ENCODE measurements at places on chromosomes 4 and X.
A peak's percentile ranks its signal among the peaks of the same experiment; 100 is the strongest.

- no peak for DNase-seq
Observed at GRCh38 chr4:83767067-83767466, 231.2 kb downstream of the GPAT3 start.

DNA sequence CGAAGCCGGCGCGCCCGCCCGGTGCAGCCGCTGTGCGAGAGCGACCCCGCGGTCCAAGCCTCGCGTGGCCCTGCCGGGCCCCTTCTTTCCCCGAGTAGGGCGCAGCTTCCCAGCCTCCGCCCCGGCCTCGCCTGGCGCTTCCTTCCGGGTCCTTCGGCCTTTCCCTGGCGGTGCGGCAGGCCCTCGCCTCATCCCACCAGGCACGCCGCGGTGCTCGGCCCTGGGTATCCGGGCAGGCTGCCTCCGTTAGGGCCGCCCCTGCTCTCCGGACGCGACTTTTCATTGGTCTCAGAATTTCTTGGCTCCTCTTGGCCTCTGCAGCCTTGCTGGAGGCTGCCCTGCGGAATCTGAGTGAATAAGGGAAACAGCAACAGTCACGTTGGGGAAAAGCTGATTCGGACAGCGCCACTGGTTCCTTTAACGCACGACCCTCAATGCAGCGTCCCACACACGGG, 429 bp downstream of the UVSSA start:
- peak; percentile 52 for DNase-seq

DNA sequence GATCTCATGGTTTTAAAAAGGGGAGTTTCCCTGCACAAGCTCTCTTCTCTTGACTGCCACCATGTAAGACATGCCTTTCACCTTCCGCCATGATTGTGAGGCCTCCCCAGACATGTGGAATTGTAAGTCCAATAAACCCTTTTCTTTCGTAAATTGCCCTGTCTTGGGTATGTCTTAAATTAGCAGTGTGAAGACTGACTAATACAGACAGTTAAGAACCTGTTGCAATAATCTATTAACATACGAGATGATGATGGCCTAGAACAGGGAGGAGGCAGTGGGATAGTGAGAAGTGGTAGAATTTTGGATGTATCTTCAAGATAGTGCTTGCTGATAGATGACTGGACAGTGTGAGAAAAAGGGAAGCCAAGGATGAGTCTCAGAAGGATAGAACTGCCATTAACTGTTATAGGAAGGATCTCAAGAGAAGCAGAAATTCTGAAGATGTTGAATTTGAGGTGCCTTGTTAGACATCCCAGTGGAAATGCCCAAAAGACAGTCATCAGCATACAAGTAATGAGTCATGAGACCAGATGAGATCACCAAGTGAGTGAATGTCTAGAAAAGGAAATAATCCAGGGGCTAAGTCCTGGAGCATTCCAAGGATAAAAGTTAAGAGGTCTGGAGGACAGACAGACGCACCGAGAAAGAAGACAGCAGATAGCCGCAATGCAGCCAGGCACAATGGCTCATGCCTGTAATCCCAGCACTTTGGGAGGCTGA, 38.8 kb upstream of the UGDH start:
- DNase-seq = no peak

GRCh38 chrX:41862562-41863184, 60.7 kb downstream of the CASK start:
- DNase-seq = no peak

GRCh38 chr4:168919706-168920324, 90.2 kb downstream of the CBR4 start:
- no peak for DNase-seq

- no peak for DNase-seq
Observed at GRCh38 chr4:112492321-112492720, 23.7 kb downstream of the NEUROG2 start.

GRCh38 chrX:17580539-17581152, 156.6 kb upstream of the SCML1 start:
- no peak for DNase-seq

DNA sequence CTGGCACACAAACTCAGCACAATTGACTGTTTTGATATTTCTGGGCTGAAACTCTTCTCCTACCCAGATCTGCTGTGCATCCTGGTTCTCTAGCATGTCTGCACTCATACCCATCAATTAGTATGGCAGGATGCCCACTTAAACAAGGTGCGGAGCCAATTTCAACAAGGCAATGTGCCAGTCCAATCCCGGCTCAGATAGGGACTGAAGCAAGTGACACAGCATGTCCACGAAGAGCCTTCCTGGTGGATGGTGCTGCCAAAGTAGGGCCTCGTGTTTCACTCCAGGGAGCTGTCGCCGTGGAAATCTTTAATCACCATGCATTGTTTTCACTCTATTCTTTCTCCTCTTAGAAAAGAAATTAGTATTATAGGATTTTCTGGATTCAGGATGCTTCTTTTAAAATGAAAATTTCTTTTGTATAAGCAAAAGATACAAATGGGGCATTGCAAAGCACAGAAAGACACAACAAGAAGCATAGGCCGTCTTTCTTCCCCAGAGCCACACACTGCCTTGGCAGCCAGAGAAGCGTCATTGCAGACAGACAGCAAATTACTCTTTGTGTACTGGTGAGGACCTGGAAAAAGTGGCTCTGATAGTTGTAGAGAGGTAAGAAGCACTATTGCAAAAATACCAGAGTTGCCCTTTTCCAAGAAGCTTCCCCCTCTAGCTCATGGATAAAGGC, 40.6 kb upstream of the LSM6 start:
- DNase-seq = no peak

- DNase-seq = no peak
Observed at GRCh38 chr4:74674750-74675149, 119.6 kb downstream of the BTC start.

GRCh38 chrX:82813671-82814078, 694.4 kb upstream of the POU3F4 start:
- no peak for DNase-seq

DNA sequence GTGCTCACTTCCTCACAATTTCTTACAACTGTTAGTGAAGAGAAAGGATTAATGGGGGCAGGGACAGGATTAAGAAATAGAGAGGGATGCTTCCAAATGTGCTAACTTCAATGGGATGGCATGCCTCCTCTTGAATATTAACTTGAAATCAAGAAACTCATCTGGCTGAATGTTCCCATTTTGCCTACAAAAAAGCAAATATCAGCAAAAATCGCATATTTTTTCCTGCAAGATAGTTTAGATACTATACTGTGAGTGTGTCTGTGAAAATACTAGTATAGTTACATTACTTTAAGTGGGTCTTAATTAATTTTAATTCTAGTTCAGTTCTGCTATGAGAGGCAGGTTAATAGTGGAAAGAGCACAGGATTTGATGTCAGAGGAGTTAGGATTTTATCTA, 4.9 kb downstream of the PAICS start:
- DNase-seq = no peak

DNA sequence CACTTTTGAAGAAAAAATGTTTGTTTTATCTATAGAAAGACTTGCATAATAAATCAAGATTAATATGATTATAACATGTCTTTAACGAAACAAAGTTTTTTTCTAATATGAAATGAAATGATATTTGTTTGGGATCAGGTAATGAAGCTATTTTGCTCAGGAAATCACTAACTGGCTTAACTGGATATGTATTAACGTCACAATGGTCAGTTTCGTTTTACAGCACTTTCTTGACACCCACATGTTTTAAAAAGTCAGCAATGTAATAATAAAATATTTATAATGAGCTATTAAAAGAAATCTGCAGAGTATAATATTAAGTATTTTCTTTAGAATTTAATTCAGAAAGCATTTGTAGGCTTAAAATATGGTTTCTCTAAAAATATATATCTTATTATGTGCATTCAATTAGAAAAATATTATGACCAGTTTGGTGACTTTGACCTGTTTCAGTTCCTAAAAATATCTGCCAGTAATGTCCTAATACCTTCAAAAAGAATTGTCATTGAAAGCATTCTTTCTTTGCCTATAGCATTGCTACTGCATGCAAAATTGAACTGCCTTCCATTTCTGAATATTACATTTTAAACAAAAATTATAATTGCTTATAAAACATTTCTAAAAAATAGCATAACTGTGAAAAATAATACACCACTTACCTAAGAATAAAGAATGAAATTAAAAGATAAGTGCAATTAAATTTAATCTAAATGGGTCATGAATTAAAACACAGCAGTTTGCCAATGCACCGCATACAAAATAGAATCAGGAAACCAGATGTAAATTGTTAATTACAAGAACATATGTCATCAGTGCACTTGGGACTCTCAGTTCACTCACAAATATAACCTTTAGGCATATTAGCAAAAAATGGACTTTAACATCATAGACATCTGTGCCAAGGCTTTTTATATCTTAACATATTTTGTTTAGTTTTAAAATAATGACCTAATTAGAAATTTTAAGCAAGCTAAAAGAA, 31.6 kb downstream of the TIGD2 start:
- no peak for DNase-seq

DNA sequence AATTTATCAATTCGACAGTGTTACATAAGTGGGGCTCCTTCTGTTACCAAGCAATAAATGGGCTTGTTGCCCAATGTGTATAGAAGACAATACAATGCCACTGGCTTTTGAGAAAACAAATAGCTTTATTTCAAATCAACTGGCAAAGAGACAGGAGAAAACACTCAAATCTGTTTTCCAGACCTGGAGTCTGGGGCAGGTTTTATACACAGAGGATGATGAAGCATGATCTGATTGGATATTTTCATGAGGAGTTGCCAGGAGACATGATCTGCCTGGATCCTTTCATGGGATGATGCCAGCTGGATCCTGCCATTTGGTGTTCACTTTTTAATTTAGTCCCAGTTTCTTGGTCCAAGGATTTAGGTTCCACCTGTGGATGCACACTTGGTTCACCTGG, 287.9 kb downstream of the CXXC4 start:
- no peak for DNase-seq

- no peak for DNase-seq
Observed at GRCh38 chr4:101264993-101265815, 82.1 kb downstream of the PPP3CA start.

- DNase-seq = peak; percentile 38
Observed at GRCh38 chrX:2549876-2550275, 49.1 kb upstream of the DHRSX start.

GRCh38 chrX:69361311-69361845, 142.7 kb upstream of the NALF2 start:
- DNase-seq = no peak

DNA sequence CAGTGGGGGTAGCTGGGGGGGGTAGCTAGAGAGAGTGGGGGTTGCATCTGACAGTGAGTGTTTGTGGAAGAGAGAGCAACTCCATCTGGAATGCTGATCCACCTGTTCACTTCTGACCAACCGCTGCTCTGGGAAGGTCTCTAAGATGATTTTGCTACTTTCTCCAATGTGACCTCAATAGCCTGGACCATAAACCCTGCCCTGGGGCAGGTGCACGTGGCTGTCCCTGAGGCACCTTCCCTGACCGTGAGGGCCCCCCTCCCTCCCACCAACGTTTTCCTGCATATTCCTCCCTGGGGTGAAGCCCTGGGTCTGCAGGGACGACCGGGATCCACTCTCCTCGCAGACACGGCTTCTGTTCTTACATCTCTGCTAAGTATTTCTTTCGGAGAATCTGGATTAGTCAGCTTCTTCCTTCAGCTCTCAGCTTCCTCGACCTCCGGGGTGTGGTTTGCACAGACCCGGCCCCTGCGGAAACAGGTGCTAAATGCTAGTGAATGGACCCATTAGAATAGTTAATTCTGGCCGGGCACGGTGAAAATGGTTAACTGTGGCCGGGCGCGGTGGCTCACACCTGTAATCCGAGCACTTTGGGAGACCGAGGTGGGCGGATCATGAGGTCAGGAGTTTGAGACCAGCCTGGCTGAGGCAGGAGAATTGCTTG, 21.4 kb upstream of the PLCXD1 start:
- peak; percentile 38 for DNase-seq

DNA sequence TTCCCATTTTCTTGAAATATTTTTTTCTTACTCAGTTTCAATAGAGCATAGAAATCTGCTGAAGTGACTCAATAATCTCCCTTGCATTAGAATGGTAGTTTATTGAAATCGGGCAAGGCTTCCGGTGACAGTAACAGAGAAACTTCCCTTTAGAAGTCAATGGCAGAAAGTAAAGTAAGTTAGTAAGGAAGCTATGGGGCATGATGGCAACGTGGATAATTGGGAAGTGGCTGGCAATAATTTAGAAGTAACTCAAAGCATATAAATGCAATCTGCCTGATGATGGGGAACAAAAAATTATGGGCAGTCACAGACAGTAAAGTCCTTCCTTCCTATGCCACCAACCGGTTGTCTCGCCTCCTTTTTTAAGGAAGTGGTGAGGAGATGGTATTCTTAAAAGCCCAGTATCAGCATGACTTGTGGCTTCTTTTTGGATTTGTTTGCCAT, 7.6 kb downstream of the CYBB start:
- DNase-seq = no peak

GRCh38 chrX:13587786-13588477, 18.5 kb downstream of the EGFL6 start:
- DNase-seq = no peak

GRCh38 chr4:22031423-22031822, 82.9 kb upstream of the KCNIP4 start:
- DNase-seq = no peak

DNA sequence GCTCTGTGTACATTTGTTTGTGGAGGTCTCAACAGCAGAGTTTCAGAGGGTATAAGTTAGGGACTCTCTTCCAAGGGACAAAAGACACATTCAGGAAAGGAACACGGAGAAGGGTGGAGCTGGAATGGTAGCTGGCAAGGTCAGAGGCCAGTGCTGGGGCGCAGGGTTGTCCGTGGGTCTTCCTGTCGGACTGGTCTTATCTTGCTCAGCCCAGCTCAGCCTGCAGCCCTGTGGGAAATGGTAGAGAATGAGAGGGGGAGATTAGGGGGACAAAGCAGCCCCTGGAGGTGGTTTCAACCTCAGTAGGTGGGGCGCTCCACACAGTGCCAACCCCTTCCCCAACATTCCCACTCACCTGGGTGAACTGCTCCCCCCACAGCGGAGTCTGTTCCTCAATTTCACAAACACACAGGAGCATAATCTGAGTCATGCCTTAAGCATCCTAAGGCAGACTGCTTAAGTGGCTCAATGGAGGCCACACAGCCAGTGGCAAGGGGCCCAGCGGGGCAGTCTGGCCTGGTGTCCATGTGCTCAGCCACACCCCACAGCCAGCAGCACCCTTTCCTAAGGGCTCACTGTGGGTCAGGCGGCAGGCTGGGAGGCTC, 6.9 kb upstream of the HDAC6 start:
- peak; percentile 19 for DNase-seq

- peak; percentile 85 for DNase-seq
Observed at GRCh38 chr4:7238300-7238960, 46.1 kb downstream of the SORCS2 start.

- DNase-seq = no peak
Observed at GRCh38 chr4:59643682-59644081, 1556.4 kb upstream of the ADGRL3 start.
